LNCaP clone FGC (cell line): ENCODE measurements at places on chromosomes 6 and 20.

GRCh38 chr6:122778985-122779661 lies 393 bp upstream of the FABP7 start:
- no peak for DNase-seq

DNA sequence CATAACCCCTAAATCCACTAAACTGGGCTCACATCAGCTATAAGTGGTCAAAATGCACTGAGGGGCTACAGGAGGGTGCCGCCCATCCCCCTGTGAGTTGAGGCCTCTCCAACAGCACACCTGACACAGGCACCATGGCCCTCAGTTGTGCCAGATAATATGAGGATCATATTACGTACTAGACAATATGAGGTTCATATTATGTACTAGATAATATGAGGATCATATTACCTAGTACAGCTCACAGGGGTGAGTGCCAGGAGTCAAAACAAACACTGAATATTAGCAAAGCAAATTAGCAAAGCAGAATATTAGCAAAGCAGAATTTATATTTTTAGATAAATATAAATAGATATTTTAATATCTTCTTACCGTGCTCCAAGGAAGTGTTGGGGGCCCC lies 35.3 kb downstream of the CD24 start:
- DNase-seq = peak; percentile 39

DNA sequence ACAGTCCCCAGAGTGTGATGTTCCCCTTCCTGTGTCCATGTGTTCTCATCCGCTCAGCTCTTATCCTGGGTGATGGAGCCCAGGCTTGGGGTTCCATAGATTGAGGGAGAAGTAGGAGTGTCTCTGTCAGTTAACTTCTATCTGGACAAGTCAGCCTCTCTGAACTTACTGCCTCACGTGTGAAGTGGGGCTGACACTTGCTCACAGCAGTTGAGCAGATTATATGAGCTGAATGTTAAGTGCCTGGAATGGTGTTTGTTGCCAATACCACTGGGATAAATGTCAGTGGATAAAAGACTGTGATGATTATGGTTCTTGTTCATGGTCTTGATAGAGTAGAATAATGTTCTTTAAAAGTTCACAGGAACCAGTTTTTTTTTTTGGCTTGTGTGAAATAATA lies 17.1 kb upstream of the EFCAB8 start:
- DNase-seq = no peak

GRCh38 chr6:125910527-125910926 lies 46.0 kb upstream of the HINT3 start:
- no peak for DNase-seq

DNA sequence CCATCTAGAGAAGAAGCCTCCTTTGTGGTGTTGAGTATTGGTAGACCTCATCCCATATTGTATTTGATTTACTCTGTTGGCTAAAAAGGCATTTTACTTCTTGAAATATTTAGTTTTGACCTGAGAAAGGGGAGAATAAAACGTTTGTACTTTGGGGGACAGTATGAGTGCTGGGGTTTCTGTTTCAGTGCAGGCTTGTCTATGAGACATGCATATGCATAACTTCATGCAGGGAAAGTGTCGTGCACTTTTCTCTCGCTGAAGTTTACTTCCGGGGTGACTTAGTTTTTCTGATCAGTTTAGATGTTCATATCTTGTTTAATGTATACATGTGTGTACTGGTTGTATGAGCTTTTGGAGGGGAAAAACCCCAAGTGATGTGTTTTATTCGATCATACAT lies 59.5 kb downstream of the UTRN start:
- DNase-seq = no peak

GRCh38 chr20:59591061-59591460 lies 13.3 kb upstream of the PHACTR3 start:
- DNase-seq = no peak

GRCh38 chr6:34177181-34177591 lies 31.3 kb upstream of the GRM4 start:
- DNase-seq = no peak

DNA sequence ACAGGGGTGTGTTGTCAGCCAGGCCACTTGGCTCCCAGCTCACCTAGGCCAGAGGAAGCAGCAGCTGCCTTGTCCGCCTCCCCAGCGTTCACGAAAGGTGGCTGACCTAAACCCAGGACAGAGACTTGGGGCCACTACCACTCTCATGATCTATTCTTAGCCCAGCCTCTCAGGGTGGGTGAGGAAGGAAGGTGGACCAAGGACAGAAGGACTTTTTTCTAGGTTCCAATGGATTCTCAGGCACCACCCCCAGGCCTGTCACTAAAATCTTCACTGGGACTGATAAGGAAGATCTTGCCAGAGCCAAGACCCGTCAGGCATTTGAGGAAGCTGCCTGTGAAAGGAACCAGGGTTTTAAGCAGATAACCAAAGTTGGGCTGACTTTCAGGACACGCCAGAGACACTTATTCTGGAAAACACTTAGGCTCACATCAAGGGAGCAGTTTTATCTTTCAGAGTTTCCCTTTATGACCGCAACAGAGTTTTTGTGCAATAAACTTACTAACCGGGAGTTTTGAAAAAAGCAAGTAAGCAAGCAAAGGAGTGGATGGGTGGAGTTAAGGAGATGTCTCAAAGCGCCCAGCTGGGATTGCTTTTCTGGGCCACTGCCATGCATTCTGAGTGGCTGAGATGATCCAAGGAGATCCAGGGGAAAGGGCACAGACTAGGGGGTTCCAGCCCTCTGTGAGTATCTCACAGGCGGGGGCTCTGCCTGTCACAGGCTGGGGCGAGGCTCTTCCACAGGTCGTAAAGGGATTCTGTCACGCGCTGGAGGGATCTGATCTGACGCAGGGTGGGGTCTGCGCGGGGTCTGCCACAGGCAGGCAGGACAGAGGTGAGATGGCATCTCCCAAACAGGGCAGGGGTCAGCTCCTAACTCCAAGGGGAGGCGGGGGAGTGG lies 989 bp downstream of the FITM2 start:
- DNase-seq = no peak

DNA sequence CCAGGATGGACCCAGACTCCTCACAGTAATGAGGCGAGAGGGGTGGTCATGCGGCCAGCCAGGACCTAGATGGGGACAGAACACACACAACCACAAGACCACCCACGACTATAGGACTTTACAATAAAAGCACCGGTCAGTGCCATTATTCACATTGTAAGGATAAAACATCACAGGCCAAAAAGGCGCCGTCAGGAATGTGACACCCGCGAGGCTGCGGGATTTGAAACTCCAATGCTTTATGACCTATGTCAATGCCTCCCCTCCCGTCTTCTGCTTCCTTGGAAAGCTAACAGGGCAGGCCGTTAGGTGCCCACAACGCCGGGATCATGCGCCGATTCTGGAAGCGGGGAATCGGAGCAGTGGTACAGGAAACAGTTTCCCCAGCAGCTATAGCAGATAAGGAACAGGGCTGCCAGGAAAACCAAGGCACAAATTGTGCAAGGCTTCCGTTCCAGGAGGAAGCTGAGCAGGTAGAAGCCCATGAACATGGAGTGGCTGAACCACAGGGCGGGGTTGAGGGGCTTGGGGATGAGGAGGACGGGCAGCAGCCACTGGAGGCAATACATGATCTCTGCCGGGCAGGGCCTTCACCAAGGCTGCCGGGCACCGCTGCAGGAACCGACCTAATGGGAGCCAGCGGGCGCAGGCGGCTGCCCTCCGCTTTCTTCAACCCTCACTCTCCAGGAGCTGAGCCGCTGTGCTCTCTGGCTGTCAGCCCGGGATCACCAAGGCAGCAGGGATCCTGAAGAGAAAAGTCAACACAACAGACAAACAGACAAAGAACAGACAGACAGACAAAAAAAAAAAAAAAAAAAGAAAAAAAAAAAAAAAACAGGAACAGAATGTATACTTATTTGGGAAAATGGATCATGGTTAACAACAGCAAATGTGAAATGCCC lies 2.2 kb upstream of the NNAT start:
- DNase-seq = peak; percentile 50

DNA sequence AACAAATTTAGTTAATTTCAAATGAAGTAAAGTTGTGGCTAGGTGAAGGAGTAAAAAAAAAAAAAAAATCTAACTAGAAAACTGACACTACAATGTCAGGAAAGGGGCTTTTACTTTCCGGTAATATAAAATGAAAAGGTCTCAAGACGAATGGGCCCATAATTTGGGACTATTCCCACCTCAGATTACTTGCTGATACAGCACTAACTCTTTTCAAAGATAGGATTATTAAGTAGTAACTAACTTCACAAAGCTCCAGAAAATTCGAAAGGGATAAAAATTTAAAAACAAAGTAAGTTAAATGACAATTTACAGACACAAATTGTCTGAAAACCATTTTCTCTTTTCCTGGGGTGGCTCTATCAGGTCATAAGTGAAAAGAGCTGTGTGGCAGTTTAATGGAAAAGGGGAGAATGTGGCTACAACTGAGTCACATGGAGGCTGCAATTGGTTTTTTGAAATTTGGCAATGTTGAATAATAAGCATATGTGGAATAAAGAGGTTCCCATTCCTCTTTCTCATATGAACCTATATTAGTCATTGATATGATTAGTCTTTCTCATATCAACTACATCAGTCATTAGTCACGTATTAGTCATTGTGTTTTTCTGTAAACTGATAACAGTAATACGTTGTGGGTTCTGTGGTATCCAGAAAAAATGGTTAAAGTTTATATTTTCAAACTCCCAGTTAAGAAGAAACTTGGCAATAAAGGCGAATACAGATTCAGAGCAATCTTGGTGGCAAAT lies 78.0 kb downstream of the RWDD2A start:
- DNase-seq = no peak

DNA sequence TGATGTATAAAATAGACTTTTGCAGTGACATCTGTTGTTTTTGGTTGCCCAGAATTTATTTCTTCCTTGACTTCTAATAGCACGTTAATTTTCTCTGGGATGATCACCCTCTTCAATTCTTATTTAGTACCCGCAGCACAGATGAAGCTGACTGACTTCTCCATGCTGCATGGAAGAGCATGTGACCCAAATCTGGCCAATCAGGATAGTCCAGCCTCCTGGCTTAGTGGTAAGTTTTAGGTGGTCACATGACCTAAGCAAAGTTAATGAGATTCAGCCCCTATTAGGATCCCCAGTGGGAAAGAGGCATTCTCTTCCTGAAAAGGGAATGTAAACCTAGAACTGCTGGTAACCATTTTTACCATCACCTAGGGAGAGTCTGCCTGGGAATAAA lies 13.8 kb upstream of the SIRT5 start:
- no peak for DNase-seq

- DNase-seq = peak; percentile 8
Observed at GRCh38 chr6:6969761-6970223, 138.0 kb upstream of the RREB1 start.

- DNase-seq = no peak
Observed at GRCh38 chr6:157462956-157463742, 82.2 kb downstream of the ZDHHC14 start.

DNA sequence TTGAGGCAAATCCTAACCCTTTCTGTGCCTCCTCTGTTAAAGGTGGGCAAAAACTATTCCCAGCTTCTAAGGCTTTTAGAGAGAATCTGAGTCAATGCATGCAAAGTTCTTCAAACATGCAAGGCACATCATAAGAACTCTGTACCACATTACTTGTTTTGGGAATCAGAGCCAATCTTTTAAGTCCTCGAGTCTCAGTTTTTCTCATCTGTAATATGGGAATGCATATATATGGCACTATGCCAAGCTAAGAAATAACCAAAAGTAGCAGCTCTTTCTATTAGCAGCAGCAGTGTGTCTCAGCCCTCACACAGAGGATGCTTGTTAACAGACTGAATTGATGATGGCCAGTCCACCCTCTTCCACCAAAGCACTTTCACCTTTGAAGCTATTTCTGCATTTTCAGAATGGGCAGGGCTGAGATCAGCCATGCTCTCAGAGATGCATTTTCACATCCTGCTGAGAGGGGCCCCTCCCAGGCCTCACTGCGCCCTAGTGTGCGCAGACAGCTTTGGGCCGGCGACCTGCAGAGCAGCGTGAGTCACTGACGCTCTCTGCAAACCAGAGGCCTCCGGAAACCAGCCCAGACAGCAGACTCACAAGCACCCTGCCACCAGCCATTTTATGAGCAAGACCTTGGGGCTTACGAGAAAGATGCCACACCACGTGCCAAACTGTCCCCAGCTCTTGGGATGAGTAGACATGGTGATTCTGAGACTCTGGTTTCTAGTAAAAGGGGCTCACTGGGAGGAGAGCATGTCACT lies 138.0 kb downstream of the NFATC2 start:
- DNase-seq = no peak

- no peak for DNase-seq
Observed at GRCh38 chr6:104123227-104123626, 736.5 kb downstream of the HACE1 start.

GRCh38 chr20:58700823-58701222 lies 8.2 kb downstream of the NPEPL1 start:
- no peak for DNase-seq

DNA sequence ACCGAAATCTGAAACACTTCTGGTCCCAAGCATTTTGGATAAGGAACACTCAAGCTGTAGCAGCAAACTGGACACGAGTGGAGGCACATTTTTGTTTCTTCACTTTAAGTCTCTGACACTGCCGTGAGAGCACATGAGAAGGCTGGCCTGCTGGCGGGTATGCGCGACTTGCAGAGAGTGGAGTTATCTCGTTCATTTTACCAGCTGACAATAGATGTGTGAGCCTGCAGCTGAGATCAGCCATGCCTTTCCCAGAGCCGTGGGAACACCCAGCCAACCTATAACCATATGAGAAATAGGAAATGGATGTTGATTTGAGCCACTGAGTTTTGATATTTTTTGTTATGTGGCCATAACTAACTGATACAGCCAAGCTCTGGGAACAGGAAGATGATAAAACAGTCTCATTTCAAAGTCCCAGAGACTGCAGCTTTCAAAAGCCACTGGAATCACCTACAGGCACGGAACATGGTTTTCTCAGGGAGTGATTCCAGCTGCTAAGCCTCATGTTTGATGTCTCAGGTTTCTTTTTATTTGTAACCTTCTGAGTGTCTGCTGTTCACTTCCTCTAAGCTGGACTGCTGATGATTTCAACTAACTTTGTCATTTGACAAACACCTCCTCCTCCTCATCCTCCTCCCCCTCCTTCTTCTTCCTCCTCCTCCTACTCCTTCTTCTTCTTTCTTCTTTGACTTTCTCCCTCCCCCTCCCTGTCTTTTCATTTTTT lies 28.6 kb upstream of the LAMP5 start:
- DNase-seq = no peak

DNA sequence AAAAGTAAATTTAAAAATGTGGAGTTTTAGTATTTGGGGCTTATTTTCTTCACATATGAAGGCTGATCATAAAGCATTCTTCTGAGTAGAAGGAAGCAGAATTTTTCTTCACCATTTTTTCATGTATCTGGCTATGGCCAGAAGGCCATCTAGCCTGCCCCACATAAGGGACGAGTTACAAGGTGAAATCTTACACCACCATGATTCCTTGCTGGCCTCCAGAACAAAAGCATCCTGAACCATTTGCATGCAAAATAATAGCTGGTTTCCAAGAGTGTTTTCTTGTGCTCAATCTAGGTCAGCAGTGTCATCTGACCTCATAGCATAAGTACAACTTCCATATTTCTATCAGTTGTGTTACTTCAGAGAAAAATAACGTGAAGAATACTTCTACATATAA lies 93.1 kb downstream of the BMP5 start:
- DNase-seq = no peak
